ENCODE measurements at places on chromosomes 16 and 17.
A peak's percentile ranks its signal among the peaks of the same experiment; 100 is the strongest.

DNA sequence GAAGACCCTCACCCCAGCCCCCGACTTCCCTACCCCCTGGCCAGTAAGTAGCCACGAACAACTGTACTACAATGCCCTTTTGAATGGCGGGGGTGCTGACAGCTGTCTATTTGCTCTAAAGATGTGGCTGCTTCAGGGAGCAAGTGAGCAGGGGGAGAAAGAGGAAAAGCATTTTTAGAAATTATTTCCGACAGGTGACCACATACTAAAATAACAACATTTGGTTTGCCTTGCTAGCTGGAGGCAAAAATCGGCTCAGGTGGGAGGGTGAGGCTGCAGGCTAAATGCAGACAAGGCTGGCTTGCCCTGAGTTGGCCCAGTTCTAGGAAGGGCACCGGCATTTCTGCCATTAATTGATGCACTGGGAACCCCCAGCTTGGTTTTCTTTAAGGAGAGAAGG, 188.5 kb downstream of the XYLT1 start:
- DNase-seq, result no peak

DNA sequence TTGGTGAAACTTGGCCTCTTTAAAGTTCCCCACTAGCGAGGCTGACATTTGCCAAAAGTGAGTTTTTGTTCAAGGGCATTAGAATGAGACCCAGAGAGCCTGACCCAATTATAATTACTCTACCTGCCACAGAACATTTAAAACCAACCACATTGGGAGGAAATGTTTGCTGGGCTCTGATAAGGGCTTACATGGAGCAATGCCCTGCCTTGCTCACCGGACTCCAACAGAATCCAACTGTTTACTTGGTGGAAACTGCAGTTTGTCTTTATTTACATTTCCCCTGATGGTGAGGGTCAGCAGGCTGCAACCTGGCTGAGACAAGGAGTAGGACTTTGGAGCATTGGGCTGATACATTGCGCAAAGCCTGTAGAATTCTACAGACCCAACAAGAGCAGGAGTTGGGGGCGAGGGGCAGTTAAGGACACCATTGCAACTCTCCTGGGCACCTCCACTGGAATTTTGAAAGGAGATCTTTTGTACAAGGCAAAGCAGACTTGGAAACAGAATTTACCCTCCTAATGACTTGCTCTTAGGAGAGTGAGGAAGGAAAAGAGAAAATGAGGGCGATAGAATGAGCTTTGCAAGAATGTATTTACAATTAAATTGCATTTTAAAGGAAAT, 368.6 kb downstream of the SHISA9 start:
- no peak for DNase-seq

DNA sequence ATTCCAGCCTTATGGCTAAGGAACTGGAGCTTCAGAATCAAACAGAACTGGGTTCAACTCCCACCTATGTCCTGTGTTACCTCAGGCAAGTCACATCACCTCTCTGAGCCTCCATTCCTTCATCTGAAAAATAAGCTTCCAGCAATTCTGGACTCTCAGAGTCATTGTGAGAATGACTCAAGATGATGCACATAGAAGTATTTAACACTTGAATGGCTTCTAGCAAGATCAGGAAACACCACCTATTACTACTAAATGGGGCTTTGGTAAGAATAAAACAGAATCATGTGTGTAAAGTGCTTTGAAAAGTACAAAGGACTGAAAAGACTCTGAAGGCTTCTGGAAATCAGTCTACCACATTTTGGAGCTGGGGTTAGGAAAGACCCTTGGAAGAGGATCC, 30.8 kb upstream of the CALB2 start:
- no peak for DNase-seq

GRCh38 chr17:68399638-68400403, 57.5 kb downstream of the WIPI1 start:
- DNase-seq, result no peak

DNA sequence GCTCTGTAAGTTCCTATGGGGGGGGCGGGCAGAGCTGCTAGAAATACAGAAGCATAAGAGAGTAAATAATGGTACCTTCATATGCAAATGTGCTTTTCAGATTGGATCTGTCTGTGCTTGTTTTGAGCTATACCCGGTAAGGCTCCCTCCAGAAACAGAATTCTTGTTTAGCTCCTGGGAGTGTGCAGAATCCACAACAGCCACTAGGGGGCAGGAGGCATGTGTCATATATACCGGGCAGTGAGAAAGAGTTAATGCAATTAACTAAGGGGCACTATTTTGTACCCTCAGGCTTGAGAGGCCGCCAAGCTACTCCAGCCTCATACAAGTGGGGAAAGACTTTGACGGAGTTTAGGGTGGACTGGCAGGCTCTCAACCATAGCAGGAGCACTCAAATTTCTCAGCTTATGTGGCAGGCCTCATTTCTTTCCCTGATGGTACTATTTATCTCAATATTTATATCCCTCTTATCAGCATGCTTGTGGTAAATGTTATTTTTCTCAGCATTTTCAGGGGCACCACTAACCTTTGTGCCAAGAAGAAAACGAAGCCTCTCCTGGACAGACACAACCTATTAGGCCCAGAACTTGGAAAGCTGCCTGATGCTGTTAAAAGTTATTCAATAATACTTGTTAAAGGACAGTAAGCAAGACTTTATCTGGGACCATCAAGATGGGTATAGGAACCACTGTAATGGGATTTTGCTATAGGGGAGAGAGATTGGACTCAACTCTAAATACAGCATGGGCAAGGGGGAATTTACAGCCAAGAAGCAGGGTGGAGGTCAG, 10.7 kb upstream of the CENPV start:
- peak; percentile 61 for DNase-seq

GRCh38 chr16:49854796-49855203, 1.1 kb downstream of the ZNF423 start:
- DNase-seq, result no peak

- no peak for DNase-seq
Measured at GRCh38 chr17:74205274-74205673, 1.8 kb downstream of the RPL38 start.

DNA sequence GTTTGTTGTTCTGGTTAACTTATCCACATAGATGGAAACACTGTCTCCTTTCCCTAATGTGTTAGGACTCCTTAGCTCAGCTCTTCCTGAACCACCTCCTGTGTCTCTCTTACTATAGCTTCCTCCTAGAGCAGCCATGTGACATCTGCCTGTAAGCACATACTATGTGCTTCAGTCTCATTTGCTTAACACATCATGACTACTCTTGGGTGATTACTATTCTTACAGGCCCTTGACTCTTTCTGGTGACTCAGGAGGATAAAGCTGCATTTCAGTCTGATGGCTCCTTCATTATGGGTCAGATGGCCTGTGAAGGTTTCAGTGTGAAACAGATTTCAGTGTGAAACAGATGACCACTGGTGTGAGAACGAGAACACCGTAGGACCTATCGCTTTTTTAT, 320 bp upstream of the KRTAP4-2 start:
- no peak for DNase-seq

GRCh38 chr16:63614429-63614828, 1507.4 kb downstream of the CDH11 start:
- DNase-seq, result no peak

- no peak for DNase-seq
Measured at GRCh38 chr17:41972571-41973407, 6.2 kb downstream of the CNP start.
